ENCODE measurements at places on chromosomes 2 and 18.

DNA sequence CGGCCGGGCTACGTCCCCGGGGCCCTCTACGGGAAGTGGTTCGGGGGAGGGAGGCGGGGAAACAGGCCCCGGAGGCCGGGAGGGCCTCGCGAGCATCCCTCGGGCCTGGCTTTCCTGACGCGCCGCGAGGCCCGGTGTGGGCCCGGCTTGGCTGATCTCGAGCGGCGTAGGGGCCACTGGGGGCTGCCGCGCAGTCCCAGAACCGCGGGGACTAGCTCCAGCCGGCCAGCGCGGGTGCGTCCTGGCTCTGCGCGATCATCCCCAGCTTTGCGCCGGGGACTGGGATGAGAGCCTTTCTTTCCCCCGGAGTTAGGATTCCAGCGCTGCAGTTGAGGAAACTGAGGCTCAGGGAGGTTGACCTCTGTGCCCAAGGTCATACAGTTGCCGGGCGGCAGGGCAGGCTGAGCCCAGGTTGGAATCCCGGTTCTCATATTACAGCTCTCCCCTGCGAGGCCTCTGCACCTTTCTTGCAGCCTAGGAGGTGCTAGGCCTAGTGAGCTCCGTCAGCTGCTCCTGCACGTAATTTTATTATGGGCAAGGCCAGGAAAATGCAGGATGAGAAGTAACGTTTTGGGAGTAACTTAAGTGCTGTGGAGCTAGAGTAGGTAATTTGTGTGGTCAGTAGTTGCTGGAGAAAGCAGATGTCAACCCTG is 501 bp downstream of the LPIN1 start:
- DNase-seq = no peak

DNA sequence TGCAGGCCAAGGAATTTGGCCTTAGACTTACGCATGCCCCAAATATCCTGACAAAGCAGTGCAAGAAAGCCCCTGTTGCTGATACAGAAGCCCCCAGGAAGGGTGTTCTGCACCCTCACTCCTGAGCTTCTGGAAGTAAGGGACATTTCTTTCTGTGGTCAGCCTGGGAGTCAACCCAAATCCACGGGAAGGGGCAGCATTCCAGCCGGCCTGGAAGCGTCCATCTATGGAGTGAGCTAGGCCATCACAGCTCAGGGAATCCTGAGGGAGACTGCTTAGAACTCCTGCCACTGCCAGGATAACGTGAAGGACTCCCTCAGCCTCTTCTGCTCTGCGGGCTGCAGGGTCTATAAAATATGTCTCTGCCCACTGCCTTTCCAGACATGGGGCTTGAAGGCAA is 173.9 kb downstream of the ANAPC1 start:
- no peak for DNase-seq

- no peak for DNase-seq
These were observed 61.0 kb upstream of the TAF1B start for GRCh38 chr2:9782197-9782719.

DNA sequence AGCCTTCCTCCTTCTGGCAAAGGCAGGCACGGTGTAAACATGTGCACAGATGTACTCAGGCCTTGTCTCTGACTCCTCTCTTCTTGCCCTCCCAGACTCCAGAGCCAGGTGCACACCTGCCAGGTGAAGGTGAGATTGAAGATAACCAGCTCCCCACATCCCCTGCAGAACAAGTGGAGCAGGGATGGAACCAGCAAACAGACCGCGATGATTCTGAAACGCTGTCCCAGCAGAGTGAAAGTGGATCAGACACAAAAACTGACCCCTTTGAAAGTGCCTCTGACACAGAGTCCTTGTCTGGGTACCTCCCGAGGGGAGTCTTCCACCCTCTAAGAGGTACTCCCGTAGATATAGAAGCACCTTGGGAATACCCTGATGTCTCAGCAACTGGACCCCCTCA is 77.2 kb downstream of the ARHGEF4 start:
- DNase-seq = no peak

GRCh38 chr2:36634981-36635597 is 37.1 kb upstream of the FEZ2 start:
- DNase-seq = no peak

GRCh38 chr2:172823261-172823850 is 87.7 kb downstream of the RAPGEF4 start:
- no peak for DNase-seq

GRCh38 chr2:100733391-100734187 is 86.3 kb upstream of the NPAS2 start:
- no peak for DNase-seq

DNA sequence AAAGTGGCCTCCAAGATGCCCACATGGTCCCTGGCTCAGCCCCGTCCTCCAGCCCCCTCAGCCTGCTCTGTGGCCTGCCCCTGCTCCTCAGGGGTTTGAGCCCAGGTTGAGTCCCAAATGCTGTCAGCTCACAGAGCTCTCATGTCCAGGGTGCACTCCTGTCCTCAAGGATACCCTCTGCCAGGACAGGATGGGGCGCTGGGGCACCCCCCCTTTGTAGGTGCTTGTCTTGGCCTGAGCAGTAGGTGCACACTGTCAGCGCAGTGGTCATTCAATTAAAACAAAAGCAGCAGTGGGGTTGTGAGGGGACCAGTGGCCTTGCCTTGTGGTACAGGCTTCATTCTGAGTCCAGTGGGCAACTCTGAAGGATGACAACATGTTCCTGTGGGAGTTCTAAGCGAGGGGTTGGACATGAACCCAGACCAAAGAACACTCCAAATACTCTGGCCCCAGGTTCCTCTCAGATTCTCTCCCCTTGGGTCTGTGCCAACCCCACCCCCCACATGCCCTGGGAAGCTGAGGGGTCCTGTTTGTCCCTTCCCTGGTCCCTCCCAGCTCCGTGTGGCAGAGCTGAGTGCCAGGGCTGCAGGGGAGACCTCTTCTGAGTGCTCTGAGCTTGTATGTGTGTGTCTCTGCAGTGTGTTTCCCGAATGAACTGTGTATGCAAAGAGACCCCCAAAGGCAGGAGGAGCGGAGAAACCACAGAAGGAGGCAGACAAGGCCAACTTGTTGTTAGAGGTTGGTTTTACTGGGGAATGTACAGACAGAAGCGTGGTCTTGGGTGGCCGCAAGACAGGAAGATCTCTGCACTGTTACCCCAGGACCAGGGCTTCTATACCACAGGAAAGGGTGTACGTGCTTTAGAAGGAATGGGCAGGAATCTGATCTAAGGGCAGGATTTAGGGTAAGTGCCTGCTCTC is 155.6 kb upstream of the HS6ST1 start:
- peak; percentile 67 for DNase-seq

DNA sequence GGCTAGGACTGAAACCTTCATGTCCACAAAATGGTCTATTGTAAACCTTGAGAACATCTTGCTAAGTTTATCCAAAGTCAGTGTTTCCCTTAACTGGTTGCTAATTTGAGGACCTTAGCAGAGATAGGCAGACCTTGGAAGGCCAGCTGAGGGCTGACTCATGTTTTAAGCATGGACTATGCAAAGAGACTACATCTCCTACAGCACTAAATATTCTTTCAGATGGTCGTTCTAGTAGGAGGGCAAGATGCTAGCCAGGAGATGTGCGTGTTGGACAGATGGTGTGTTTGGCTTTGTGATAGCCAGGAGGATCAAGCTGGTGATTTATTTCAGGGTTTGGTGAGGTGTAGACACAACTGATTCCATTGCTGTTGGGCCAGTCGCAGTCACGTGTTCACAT is 75.8 kb downstream of the NRP2 start:
- DNase-seq = no peak

- no peak for DNase-seq
These were observed 31.1 kb downstream of the SPATS2L start for GRCh38 chr2:200337621-200338020.
